ENCODE measurements at places on chromosomes 7 and 10.

GRCh38 chr7:90396420-90396819 is 6.8 kb upstream of the CLDN12 start:
- DNase-seq: no peak

GRCh38 chr7:114102996-114103395 is 184.2 kb upstream of the PPP1R3A start:
- DNase-seq: no peak

DNA sequence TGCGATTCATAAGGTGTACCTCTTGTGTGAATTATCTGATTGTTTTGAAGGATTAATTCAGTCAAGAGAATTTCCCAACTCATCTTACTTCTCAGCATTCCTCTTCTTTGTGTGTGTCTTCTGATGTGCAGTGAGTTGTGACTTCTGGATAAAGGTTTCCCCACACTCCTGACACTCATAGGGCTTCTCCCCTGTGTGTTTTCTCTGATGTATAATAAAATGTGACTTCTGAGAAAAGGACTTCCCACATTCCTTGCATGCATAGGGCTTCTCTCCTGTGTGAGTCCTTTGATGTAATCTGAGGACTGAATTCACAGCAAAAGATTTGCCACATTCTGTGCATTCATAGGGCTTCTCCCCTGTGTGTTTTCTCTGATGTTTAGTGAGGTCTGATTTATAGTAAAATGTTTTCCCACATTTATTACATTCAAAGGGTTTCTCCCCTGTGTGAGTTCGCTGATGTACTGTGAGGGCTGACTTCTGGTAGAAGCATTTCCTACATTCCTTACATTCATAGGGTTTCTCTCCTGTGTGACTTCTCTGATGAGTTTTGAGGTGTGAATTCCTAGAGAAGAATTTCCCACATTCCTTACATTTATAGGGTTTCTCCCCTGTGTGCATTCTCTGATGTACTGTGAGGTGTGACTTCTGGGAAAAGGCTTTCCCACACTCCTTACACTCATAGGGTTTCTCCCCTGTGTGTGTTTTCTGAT is 24.2 kb downstream of the ZNF25 start:
- no peak for DNase-seq

DNA sequence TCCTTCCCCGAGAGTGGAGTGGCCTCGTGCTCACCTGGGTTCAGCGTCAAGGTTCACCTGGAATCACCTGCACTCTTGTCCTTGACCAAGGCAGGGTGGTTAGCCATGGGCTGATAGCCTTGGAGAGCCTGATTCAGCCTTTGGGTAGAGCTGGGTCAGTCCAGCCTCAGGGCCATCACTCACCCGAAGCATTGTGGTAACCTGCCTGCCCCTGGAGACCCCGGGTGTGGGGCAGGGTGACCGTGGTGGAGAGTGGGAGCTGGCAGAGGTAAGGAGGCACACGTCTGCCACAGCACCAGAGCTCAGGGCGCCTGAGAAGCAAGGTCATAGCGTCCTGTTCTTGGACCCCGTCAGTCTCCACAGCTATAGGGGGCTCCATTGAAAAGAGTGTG is 27.8 kb upstream of the WDFY4 start:
- DNase-seq: no peak

GRCh38 chr10:45308707-45309106 is 6.7 kb downstream of the OR13A1 start:
- DNase-seq: no peak

DNA sequence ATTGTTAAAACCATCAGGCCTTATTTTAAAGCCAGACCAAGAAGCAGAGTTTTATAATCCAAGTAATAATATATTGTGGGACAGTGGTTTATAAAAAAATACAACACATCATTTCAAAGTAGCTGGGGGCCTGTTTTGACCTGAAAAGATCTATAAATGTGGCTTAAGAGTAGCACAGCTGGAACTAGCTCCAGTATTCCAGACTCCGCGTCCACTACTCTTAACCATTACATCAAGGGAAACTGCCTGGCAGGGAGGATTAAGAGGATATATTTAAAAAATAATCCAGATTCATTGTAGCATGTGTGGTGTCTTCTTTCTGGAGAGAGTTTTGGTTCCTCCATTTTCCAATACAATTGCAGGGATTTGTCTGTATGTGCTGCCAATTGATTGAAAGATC is 67.3 kb downstream of the MET start:
- no peak for DNase-seq

DNA sequence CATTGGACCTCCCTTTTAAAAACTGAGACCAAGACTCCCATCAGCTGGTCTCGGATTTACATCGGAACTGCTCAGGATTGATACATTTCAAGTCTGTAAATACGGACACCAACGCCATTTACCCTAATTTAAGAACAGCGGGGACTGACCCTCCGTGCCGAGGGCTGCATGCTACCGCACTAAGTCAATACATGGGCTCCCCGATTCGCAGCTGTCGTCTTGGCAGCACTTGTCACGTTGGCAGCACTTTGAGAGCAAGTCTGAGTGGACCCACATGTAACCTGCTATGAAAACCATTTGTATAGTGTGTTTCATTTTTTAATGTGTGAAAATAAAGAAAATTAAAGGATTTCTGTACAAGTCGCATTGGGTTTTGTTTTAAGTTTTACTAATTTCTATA is 83.4 kb downstream of the EZH2 start:
- no peak for DNase-seq

DNA sequence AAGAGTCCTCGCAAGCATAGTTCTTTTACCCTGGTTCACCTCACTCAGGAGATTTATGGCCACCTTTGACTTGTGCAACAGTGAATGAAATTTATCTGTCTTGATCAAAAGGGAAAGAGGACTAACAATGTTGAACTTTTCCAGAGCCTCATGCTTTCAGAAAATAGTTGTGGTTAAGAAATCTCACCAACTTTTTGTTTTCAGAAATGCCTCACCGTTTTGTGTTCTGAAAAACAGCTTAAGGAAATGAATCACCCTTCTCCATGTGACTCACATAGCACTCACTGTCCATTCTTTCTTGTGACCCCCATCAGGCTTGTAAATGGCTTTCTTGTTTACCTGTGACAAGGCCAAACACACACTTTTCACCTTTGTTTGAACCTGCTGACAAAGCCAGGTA is 148.6 kb upstream of the FAM3C start:
- DNase-seq: no peak

- DNase-seq: no peak
Measured at GRCh38 chr10:102280397-102281101, 35.2 kb downstream of the GBF1 start.

DNA sequence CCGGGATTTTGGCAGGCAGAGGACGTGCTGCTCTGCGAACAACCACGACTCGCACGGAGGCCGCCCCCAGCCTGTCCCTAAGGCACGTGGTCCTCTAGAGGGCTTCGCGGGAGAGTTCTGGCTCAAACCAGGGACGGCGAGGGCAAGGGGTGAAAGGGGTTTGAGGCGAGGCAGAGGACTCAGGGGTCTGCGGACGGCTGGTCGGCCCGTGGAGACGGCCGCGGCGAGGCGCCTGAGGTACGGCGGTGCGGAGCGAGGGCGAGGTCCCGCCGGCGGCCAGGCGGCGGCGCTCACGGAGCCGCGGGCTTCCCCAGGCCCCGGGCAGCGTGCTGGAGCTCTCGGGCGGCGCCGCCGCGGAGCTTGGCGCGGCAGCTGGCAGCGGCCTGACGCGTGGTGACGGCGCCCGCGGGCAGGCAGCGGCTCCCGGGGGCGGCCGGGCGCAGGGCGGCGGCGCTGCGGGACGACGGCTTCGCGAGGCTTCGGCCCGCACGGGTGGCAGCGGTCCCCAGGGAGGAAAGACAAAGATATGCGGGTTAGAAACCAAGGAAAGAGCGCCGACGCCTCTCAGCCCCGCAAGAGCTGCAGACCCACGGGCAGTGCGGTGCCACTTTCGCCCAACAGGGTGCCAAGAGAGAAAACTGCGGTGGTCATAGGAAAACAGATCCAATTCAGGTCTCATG is 44.8 kb downstream of the ZNF800 start:
- DNase-seq: no peak

DNA sequence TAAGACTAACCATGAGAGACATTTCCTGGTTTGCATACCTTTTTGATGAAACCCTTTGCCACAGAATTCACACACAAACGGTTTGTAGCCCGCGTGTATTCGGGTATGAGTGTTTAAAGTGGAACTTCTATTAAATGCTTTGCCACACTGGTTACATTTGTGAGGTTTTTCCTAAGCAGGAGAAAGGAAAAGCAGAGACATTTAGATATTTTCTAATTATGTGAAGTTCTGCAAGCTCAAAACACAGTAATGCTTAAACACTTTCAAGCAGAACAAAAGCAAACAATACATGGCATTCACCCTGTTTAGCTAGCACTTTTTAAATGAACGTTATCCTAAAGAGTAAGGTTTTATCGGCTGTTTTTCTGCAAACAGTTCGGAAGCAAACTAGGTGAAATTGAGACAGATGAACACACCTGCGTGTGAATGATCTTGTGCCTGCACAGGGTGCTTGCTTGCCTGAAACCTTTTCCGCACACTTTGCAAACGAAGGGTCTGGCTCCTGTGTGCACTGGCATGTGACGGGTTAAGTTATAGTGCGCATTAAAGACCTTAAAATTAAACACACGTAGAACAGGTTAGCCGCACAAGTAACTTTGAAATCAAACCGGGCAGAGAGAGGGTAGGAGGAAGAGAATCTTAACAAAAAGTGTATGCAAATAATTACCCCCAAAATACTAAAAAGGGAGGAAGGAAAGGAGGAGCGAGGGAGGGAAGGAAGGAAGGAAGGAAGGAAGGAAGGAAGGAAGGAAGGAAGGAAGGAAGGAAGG is 1.6 kb downstream of the FEZF1 start:
- DNase-seq: no peak

GRCh38 chr10:90969947-90970673 is 49.2 kb upstream of the ANKRD1 start:
- DNase-seq: no peak

DNA sequence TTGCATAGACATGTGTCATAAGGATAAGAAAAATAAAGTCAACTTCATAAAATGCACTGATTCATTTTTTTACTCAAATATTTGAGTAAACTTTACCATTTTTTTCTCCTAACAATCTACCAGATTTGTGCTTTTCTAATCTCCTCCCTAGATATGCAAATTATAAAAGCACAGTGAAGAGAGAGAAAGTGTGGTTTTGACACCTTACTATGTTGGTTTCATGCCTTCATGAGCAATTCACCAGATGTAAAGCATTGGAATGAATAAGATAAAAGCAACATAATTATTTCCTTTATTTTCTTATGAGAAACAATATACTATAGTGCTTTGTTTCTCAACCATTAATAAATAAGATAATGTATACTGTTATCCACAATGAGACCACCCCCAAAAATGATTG is 432.5 kb upstream of the PCDH15 start:
- no peak for DNase-seq

DNA sequence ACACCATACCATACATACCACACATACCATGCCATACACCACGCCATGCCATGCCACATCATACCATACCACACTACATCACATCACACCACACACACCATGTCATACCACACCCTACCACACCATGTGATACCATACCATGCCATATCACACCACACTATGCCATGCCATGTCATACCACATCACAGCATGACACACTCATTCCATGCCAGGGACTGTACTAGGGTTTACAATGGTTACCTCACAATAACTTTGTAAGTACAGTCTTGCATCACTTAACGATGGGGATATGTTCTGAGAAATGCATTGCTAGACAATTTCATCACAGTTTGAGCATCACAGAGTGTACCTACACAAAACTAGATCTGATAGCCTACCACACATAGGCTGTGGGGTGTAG is 14.5 kb downstream of the PYROXD2 start:
- DNase-seq: no peak

DNA sequence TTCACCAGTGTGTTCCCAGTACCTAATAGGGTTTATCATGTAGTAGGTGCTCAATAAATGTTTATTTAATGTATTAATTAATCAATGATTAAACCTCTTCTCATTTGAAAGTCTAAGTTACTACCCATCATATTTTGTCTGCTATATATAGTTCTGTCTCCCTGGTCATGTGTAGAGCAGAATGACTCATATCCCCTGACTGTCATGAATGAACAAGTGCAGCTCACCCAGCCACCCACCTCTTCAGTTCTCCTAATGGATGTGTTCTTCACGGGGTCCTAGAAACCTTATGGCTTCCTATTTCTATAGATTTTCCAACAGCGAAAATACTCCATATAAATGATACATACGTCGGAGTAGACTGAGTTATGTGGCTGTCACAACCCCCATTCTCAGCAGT is 64.5 kb downstream of the HIF1AN start:
- no peak for DNase-seq

- DNase-seq: no peak
Measured at GRCh38 chr7:70680306-70680705, 451.6 kb upstream of the GALNT17 start.

GRCh38 chr10:42979181-42979580 is 97.7 kb upstream of the RET start:
- DNase-seq: no peak

DNA sequence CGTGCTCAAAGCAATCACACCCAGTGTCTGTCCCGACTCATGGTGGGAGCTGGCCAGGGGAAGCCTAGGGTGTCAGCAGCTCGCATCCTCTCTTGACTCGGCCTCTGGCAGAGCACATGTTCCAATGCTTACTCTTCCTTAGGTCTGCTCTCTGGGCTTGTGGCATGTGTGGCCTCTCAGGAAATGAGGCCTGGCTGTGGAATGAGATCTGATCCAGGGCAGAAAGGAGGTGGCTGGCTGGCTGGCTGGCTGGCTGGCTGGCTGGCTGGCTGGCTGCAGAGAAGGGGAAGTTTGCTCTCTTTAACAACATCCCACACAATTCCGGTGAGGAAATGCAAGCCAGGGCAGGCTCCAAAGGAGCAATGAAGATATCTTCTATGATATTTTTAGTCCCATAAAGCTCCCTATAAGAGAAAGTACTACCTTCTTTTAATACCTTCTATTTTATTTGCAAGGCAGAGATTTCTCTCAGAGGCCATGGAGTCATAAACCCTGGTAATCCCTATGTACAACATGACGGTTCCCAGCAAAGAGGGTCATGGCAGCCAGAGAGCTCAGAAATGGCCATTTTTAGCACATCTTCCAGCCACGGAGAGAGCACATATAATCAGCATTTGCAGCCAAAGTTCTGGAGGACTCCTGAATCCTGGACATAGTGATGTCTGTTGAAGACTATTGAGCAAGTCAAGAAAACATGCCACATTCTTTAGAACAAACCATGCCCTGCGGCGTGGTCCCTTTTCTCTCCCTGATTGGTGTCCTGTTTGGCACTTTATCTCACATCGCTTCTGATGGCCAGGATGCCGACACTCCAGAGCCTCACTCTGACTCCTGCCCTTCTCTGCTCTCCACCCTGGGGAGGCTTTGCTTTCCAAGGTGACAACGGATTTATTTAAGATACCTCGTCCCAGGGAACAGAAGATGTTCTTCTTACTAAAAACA is 153.7 kb downstream of the FANK1 start:
- no peak for DNase-seq

- DNase-seq: no peak
Measured at GRCh38 chr10:101848894-101849351, 5.3 kb upstream of the KCNIP2 start.

DNA sequence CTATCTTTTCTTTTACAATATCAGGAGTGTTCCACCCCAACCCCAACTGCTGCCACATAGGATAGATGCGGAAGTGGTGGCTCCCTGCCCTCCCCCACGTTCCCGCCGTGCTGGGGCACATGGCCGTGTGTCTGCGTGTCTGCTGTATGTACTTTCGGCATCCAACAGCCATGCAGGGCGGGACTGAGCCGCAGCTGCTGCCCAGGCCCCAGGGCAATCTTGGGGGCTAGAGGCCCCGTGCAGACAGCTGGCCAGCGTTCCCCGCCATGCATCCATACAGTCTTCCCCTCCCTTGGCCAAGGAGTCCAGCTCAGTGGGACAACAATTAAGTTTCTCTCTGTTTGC is 162.7 kb downstream of the DGKB start:
- DNase-seq: no peak

GRCh38 chr7:142856565-142857245 is 1.8 kb downstream of the EPHB6 start:
- no peak for DNase-seq
